ENCODE measurements at places on chromosomes 11 and 22.

- DNase-seq, result no peak
Observed at GRCh38 chr22:32255217-32255616, at the start of gene SLC5A4. SLC5A4 (minus strand) TSS chr22:32255347; CDS start chr22:32255329, 18 bp downstream.

GRCh38 chr11:67647471-67647870, 3.1 kb downstream of the ACY3 start:
- no peak for DNase-seq

GRCh38 chr11:6876914-6877313, 489 bp downstream of the OR10A4 start:
- DNase-seq, result no peak

GRCh38 chr22:27952779-27953178, 33.7 kb upstream of the PITPNB start:
- no peak for DNase-seq

GRCh38 chr11:59255281-59255680, 42.6 kb upstream of the MPEG1 start:
- no peak for DNase-seq

DNA sequence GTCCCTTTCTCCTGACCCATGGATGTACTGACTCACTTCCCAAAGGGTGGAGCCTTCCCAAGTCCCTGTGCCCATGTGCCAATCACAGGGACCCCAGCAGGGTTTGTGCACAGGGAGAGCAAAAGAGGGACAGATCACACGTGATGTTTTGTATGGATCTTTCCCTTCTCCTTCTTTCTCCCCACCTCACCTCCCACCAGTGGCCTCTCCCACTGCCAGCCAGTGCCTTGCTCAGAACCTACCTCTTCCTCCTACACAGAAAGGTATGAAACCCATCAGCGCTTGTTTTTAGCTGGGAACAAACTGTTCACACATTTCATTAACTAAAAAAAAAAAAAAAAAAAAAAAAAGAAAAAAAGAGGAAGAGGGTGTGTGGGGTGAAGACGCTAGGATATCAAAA, 112.9 kb downstream of the DSCAML1 start:
- no peak for DNase-seq
